Bronchus fibroblast of lung (primary cell): ENCODE measurements at places on chromosomes 3 and 15. TPM values are rescaled to one million over a fixed set of nuclear protein-coding genes. Genes with fewer than 3 reads are reported as not detected.

Gene SLC22A14
- not detected in 2 replicates for total RNA-seq

Gene GHRL
- total RNA-seq = not detected in 2 replicates

Gene IL17RB
- 0.17 TPM in 1 of 2 replicates, not detected in the other for total RNA-seq

Gene GOLGA8G
- not detected in 2 replicates for total RNA-seq

Gene VPS18
- total RNA-seq = 24.0 and 26.6 TPM in 2 replicates

Gene FBXL22
- total RNA-seq = 0.15 and 0.17 TPM in 2 replicates

Gene VIPR1
- under 0.01 and 0.17 TPM in 2 replicates for total RNA-seq

Gene NIT2
- total RNA-seq = 14.4 and 15.8 TPM in 2 replicates

Gene SHF
- total RNA-seq = 1.3 and 3.0 TPM in 2 replicates

Gene GMPPB
- total RNA-seq = 48.8 and 50.3 TPM in 2 replicates

Gene MAP3K13
- 11.3 TPM in 2 replicates for total RNA-seq

Gene SV2B
- total RNA-seq = not detected in 2 replicates

Gene NR2E3
- not detected in 2 replicates for total RNA-seq

Gene TMEM108
- total RNA-seq = 0.50 and 0.89 TPM in 2 replicates

Gene SI
- total RNA-seq = not detected in 2 replicates

Gene SLC2A2
- not detected in 2 replicates for total RNA-seq

Gene DPPA4
- 0.67 and 1.2 TPM in 2 replicates for total RNA-seq

Gene CD200
- 3.0 and 5.0 TPM in 2 replicates for total RNA-seq
